ENCODE measurements at places on chromosomes 2 and 18. TPM values are rescaled to one million over a fixed set of nuclear protein-coding genes. Genes with fewer than 3 reads are reported as not detected.

- no peak for DNase-seq
Measured at GRCh38 chr2:236440110-236440881, 129.3 kb upstream of the ACKR3 start.

DNA sequence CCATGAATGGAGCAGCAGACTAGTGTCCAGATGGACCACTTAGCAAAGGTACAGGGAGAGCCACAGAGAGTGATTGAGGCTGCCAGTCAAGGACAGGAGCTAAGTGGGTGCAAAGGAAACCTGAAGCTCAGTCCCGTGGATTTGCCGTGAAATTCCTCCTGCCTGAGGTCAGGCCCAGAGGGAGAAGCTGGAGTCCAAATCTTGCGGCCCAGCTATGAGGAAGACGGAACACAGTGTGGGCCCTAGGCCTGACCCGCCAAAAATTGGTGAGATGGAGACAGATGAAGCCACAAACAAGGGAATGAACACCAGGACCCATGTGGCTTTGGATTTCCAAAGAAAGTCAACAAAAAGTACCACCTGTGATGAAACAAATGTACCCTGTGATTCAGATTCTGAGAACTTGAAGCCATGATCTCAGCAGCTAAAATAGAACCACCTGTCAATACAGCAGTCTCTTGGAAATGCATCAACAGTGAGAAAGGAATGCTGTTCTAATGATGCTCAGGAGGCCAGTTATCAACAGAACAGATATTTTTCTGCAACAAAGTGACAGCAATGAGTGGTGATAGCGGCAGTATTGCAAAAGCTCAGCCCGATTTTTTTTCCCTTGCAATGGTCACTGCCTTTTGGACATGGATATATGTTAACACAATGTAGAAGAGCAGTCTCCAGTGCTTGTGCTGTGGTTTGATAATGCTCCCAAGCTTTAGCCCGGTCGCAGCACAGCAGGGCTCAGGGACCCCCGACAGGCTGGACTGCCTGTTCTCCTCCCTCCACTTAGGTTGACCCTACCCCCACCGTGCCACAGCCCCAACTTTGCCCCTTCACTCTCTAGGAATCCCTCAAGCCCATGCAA is 10.7 kb downstream of the COL6A3 start:
- peak; percentile 79 for DNase-seq

DNA sequence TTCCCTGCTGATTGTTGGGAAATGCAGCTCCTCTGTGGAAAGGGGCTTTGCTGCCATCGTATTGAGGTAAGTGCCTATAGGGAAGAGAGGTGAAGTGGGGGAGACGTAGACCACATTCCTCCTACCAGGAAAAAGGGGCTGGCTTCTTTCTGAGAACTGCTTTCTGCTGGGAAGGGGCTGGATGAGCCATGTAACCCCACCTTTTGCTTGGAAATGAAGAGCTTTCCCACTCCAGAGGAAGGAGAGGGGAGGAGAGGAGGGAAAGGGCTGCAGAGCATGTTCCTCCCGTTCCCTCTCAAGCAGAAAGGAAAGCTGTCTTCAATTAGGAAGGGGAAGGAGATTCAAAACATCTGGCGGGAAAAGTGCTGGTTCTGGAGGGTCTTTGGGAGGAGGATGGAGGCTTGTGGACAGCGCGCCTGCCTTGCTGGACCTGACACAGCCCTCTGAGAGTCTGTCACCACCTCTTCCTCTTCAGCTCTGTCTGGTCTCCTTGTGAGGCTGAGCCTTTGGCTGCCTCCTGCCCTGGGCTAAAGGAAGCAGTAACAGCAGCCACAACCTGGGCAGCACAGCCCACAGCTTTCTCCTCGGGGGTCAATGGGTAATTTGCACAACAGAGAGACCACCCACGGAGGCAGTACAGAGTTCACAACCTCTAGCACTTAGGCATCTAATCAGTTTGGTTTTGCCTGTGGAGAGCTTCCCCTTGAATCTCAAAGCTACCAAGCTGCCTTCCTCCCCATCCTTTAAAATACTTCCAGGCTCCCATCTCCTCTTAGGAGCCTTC is 410.0 kb upstream of the TNP1 start:
- no peak for DNase-seq

Gene B3GNT2
- 13.4 TPM for total RNA-seq

- DNase-seq = no peak
Measured at GRCh38 chr18:73006331-73006730, 138.5 kb upstream of the NETO1 start.

DNA sequence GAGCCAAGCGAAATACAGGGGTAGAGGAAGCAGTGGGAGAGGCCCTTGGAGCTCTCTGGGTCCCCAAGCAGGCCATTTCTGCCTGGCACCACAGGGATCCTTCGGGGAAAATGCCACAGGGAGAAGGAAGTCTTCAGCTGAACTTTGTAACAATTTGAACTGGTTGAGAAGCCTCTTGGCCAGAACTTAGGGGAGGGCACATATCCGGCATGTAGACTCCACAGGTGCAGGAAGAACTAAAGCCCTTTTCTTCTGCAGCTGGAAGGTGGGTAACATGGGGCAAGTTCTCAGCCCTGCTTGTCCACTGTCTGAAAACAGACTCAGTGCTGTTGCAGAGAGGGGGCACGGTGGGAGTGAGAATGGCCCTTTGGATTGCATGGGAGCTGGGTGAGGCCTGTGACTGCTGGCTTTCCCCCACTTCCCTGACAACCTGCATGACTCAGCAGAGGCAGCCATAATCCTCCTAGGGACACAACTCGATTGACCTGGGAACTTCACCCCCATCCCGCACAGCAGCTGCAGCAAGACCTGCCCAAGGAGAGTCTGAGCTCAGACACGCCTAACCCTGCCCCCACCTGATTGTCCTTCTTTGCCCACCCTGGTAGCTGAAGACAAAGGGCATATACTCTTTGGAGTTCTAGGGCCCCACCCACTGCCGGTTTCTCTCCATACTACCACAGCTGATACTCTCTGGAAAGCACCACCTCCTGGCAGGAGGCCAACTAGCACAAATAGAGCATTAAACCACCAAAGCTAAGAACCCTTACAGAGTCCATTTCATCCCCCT is 101.6 kb upstream of the FAM136A start:
- no peak for DNase-seq

- no peak for DNase-seq
Measured at GRCh38 chr2:25018681-25019080, 23.2 kb upstream of the EFR3B start.

- no peak for DNase-seq
Measured at GRCh38 chr2:167335541-167335992, 447.3 kb downstream of the XIRP2 start.

- no peak for DNase-seq
Measured at GRCh38 chr2:168436840-168437239, 19.2 kb upstream of the CERS6 start.

- no peak for DNase-seq
Measured at GRCh38 chr2:27690052-27690451, 26.4 kb downstream of the SLC4A1AP start.

DNA sequence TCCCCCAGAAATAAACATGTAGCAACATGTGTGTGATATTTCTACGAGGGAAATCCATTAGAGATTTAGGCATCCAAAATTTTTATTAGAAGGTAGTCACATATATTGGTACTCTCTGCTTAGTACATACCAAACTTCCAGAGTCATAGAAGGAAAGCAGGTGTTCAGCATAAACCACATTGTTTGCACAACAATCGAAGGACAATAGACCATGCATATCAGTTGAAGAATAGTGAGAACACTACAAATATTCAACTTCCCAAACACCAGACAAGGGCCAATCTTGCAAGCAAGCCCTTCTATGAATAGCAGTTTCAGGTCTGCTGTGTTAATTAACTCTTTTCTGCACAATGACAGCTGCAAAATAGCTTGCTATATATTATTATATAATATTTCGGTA is 702.2 kb downstream of the ERBB4 start:
- no peak for DNase-seq

DNA sequence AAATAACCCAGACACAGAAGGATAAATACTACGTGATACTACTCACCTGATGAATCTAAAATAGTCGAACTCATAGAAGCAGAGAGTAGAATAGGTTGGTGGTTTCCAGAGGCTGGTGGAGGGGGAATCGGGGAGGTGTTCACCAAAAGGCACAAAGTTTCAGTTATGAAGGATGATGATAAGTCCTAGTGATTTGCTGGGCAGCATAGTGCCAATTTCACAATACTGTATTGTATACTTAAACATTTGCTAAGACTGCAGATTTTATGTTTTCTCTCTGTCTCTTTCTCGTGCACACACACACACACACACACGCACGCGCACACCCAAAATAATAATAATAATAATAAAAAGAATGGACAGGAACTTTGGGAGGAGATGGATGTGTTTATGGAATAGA is 220.3 kb upstream of the EPAS1 start:
- no peak for DNase-seq

DNA sequence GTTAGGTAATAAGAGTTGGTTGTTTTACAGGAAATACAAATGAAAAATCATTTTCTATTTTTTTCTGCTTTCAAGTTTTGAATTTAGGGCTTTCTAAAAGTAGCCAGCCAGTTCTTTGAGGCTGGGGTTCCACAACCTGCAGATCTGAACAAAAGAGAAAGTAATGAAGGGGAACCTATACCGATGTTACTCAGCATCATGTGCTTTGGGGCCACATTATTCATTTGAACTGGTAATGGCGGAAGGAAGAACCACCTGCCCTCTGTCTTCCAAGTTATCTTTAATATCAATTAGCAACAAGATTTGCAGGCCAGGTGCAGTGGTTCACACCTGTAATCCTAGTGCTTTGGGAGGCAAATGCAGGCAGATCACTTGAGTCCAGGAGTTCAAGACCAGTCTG is 12.9 kb upstream of the MRO start:
- no peak for DNase-seq

GRCh38 chr2:38492042-38492615 is 110.6 kb downstream of the HNRNPLL start:
- no peak for DNase-seq

Gene CFC1
- total RNA-seq = not detected

GRCh38 chr18:63936932-63937393 is 12.1 kb upstream of the HMSD start:
- DNase-seq = no peak

DNA sequence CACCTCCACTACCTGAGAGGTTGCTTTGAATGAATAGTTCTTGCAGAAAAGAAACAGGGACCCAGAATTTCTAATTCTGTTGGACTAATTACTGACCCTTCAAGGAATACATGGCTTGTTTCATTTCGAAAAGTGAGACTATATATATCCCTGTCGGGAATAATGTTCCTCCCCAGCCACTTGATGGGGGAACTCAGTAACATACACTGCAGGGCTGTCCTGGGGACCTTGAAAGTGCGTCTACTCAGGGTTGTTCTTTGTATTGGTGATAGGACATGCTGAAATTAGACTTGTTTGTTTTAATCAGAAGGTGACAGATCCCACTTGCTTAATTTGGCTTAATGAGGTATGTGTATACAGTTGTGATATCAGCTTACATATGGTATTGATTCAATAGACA is 25.5 kb downstream of the MGAT5 start:
- DNase-seq = no peak

Gene SNORC
- 0.63 TPM for total RNA-seq

GRCh38 chr2:197001921-197002320 is 75.4 kb upstream of the PGAP1 start:
- DNase-seq = no peak

Gene CRYBA2
- not detected for total RNA-seq

- DNase-seq = no peak
Measured at GRCh38 chr2:8391584-8391983, 290.3 kb upstream of the ID2 start.

GRCh38 chr18:24535527-24536295 is 75.3 kb downstream of the HRH4 start:
- DNase-seq = peak; percentile 64

- DNase-seq = no peak
Measured at GRCh38 chr2:10571057-10571456, 118.7 kb downstream of the NOL10 start.

DNA sequence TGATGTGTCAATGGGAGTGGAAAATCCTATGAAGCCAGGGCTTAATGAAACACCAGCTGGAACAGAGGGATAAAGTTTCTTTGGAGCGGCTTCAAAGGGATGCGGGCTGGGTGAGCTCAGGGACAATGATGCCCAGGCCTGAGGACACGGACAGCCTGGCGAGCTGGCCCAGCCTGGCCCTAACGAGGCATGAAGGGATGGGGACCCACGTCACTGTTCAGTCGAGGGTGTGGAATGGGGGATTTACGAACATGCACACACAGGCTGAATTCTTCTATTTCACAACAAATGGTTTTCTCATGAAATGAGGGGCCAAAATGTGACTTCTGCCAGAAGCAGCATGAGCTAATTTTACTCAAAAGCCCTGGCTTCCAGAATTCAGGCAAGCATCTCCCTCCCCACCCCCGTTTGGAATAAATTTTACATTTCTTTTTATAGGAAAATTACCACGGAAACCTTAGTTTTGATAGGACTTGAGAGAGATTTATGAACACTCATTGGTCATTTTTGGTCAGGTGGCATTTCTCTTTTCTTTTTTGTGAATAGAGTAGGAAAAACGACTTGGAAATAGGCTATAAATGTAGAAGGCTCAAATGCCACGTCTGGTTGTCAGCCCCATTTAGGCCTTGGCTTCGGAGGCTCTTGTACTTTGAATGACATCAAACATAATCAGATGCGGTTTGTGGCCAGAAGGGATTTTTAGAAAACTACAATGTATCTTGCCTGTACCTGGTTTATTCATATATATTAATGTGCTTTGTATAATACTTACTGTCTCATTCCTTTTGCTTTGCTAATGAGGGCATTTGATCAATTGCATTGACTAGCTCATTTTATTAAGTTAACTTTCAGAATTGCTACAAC is 893.8 kb upstream of the CELF4 start:
- DNase-seq = no peak

Gene FAM124B
- total RNA-seq = not detected

DNA sequence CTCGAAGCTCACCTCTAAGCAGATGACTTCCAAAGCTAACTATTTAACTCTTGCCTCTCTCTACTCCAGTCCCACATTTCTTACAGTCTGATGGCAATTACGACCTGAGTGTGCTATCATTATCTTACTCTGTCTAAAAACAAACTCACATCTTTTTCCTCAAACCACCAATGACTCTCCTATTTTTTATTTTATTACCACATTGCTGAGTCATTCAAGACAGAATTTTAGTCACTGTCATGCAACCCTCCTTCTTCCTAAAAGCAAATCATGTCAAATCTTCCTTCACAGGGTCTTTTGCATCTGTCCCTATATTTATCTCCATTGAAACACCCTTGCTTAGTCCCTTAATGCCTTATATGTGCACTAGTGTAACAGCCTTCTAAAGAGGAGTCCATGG is 34.6 kb upstream of the C2orf15 start:
- DNase-seq = peak; percentile 30

DNA sequence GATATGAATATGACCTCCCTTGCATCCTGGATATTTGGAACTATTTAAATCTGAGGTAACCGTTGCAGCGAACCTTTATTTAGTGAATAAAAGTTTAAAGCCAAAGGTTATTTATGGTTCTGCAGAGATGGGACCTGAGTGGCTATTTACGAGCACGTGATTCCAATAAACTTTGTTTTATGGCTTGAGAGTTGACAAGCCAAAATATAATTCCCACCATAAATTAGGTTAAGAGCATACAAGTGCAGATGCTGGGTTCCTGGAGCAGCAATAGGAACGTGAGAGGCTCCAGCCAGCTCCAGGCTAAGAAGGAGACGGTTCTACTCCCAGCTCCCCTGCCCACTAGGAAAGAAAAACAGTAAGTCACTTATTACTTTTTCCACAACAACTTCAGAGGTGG is 5.2 kb upstream of the HOXD4 start:
- no peak for DNase-seq

Gene ATG16L1
- total RNA-seq = 17.2 TPM

Gene CCBE1
- total RNA-seq = 11.4 TPM

All from GM23248 (cell line).